ENCODE measurements at places on chromosomes 6 and 20.

DNA sequence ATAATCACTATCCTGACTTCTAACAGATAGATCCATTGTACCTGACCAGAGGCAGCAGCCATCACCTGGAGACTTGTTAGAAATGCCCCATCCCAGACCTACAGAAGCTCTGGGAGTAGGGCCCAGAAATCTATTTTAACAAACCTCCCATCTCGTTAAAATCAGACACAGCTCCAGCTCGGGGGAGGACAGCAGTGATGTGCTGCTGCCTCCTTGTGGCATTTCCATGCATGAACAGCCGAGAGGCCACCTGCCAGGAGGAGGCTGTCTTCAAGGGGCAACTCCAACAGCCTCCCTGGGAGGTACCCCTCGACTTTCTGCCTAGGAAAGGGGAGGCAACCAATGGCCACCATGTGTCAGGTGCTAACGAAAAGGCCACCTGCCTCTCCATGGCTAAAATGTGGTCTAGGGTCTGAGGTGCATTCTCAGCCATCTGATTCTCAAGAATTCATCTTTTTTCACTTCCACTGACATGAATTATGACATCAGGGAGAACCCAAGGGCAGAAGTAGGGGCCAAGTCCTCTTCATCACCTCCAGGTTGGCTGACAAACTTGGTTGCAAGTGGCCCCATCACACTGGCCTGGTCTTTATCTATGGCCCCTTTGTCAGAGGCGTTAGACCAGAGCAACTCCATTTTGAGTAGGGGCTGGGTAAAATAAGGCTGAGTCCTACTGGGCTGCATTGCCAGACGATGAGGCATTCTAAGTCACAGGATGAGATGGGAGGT lies 12.2 kb upstream of the KCNK15 start:
- DNase-seq, result peak; percentile 69

DNA sequence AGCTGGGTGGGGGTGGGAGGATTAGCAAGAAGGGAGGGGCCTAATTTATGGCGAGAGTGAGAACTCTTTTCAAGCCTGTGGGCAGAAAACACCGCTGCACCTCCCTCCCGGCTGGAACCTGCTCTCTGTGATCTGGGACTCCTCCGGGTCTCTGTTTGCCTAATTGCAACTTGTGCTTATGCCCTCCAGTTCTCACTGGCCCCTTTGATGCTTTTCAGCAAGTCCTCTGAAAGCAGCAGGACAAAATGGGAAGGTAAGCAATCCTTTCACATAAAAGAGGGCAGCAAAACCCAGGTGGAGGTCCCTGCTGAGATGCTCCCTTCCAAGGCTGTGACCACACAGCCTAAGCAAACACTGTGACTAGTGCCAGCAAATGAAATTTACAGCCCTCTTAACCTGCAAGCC lies 523.0 kb upstream of the FLRT3 start:
- DNase-seq, result no peak

DNA sequence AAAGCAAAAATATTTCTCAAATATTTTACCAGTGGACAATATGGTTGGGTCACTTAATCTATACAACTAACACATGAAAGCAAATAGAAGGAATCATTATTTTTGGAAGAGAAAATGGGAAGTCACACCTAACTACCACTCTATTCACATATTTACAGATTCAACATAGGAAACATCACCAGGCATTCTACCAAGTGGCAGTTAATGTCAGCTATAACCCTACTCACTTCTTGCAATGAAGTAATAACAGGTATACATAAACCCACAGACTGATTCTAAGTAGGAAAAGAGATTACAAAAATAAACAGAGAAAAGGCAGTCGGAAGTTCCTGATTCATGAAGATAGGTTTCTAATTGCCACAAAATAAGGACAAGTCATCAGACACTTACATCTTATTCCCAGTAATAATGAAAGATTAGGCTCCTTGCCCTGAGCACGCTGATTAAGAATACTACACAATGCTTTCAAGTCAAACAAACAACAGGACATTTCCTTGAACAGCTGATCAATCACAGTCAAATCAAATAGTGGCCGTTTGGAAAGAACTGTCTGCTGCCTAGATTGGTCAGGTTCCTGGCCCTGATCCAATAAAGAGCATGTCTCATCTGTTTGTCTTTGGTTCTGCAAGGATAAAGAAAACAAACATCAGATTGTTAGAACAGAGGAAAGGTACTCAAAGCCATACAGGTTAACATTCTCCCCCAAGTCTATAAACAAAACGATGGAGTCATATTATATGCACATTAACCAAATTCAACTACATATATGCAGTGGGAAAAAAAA lies 79.2 kb upstream of the PLN start:
- DNase-seq, result no peak

DNA sequence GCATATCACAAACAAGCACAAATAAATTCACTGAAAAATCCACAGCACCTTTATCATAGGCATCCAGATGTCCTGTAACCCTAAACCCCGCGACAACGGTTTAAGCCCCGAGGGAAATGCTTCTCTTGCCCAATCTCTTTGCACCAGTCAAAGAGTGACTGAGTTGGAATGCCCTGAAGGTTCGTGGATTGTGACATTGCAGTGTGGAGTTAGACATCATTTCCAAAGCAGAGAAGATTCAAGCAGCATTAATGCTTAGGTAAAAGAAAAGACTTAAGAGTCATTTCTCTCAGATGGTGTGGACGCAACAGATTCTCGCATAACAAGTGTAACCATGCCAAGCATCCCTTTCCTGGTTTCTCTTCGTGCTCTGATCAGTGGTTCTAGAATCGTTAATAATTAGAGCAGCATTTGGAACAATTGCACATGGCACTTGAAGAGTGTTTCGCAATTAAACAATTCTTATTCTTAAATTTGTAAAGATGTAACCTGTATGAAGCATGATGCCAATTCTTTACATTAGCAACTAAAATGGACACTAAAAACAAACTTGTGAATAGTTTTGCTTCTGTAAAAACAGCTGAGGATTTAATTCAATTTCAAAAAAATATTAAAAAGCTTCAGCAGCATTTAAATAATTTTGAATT lies 121.6 kb downstream of the HIVEP2 start:
- no peak for DNase-seq

DNA sequence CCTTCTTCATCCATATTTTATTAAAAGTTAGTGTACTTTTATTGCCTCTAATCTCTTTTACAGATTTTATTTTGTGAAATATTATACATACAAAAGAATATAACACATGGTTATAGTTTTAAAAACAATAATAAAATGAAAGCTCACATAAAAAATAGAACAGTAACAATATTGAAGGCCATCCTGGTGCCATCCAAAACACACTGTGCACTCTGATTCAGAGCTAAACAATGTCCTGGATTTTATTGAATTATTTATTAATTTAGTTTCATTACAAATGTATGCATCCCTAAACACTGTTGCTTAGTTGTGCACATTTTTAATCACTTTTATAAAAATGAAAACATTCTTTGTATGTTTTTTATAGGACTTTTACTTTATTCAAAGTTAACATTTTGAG lies 32.9 kb downstream of the RNF217 start:
- DNase-seq, result peak; percentile 25

- peak; percentile 59 for DNase-seq
Observed at GRCh38 chr20:41316051-41316450, 1.5 kb downstream of the ZHX3 start.

- DNase-seq, result peak; percentile 48
Observed at GRCh38 chr20:14334306-14334930, 3.0 kb downstream of the FLRT3 start.

- DNase-seq, result no peak
Observed at GRCh38 chr6:126770176-126770575, 348.3 kb upstream of the RSPO3 start.

DNA sequence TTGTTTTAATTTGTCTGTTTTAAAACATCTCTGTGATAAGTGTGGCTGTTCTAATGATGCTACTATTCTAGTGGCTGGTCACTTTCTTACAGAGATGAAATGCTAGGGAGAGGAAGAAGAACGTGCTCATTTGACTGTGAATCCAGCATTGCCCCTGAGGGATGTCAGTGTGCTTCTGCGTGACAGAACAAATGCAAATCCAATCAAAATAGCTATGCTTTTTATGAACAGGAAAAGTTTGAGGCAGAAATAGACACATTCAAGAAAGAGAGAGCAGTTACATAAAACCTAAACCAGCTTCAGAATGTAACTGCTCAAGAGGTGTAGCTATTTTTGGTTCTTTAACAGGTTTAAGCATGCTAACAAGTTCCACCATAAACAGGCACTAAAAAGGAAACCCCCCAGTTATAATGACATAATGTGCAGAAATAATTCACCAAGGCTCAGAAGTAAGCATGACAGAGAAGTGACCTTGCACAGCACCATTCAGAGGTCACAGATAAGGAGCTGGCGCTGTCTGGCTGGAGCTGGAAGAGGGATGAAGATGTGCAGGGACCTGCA lies 385.3 kb downstream of the EPM2A start:
- no peak for DNase-seq

DNA sequence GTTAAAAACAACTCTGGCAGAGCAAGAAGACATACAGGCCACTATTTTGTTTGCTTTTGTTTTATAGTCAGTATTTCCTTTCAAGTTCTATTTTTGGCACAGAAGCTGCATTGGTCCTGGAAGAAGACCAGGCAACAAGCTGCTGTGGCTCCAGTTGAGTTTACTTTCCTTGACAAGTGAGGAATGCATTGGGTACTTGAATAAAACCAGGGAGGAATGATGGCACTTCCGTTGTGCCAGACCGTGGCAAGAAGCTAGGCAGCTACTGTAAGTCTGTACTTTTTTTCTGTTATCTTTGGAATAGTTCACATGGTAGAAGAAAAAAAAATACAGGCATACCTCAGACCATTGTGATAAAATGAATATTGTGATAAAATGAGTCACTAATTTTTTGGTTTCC lies 66.3 kb downstream of the NCOA3 start:
- peak; percentile 92 for DNase-seq

GRCh38 chr6:166862287-166862977 lies 93.9 kb downstream of the RNASET2 start:
- no peak for DNase-seq

GRCh38 chr20:43682446-43682845 lies 15.5 kb downstream of the MYBL2 start:
- no peak for DNase-seq

DNA sequence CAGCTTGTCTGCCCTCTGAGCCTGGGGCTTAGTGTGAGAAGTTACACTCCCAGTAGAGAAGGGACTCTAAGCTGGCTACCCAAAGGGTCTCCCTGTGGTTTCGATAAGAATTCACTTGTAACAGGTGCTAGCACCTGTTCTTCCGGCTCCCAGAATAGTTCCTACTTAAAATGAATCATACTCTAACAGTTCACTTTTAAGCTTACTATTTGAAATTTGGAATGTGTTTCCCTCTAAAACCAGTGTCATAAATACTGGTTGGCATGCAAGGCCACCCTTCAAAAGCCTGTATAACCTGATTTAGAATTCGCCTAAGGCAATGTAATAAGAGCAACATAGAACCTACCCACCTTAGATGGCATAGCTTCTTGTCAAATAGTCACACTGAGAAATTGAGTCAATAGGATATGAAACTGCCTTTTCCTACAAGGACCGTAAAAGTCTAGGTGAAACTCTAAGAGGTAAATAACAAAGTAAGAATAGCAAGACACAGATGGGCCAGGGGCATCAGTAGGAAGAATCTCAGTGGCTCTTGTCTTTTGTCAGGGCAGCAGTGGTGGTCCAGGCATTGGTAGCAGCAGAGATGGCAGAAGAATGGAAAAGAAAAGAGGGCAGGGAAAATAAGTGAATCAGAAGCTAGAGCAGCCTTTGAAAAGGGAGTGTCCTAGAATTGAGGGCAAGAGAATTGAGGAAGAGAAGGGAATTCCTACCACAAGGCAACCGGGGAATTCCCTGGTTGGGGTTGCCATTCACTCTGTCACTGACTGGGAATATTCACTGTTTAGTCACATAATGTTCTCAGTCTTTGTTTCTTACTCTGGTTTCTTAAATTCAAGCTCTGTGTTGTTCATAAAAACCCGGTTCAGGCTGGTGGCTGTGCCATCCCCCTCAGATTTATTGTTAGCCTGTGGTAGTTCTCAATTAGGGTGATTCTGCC lies 91.5 kb downstream of the HIVEP2 start:
- peak; percentile 36 for DNase-seq

- peak; percentile 14 for DNase-seq
Observed at GRCh38 chr6:134169871-134170486, 117.6 kb upstream of the SLC2A12 start.

DNA sequence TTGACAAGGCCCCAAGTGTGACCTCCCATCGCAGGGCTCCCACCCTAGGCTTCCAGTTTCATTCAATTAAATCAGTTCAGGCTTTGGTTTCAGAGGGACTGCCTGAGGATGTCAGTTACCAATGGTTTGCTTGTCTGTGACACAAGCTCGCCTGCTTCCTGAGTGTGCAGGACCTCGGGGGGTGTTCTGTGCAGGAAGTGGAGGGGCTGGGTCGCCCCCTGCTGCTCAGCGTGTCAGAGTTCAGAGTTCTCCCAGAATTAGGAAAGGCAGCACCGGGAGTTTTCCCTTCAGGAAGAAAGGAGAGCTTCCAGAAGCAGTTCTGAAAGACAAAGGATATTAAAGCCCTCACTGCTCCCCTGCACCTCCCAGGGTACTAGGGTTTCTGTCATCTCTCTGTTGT lies 50.8 kb upstream of the TGM3 start:
- DNase-seq, result no peak

GRCh38 chr6:144294016-144294415 lies 8.9 kb downstream of the UTRN start:
- peak; percentile 93 for DNase-seq

DNA sequence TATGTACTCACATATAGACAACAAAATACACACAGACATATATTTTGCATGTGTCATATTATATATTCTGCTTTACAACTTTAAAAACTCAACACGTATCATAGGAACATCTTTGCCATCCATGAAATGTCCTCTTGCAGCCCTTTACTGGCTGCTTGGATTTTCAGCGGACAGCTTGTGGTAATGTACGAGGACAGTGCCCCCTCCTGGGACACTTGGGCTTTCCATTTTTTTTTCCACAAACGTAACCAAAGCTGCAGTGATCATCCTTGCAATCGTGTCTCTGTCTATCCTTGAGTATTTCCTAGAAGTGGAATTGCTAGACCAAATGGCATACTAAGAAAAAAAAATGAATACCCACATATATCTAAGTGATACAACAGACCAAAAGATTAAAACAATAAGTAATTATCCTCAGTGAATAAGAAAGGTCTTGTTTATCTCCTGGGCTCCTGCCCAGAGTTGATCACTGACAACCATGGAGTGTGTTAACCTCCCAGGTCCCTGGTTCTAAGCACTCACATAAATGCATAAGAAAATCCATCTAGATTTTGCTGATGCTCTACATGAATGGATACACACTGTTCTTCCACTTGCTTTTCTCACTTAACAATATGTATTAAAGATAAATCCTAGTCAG lies 18.1 kb downstream of the BPI start:
- DNase-seq, result peak; percentile 70

DNA sequence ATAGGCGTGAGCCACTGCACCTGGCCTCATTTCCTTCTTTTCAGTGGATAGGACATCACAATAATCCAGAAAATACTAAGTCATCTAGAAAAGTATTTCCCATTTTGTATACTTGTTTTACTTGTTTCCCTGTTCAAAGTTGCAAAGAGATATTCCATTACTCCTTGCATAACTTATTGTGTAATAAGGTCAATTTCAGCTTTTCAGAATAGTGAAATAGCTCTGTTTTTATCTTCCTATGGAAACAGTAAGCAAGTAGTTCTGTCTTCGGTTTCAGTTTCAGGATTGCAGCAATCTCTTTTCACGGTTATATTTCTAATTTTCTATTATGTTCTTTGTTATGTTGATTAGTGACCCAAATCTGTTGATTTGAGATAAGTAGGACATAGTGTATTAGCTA lies 6.0 kb downstream of the STX11 start:
- DNase-seq, result peak; percentile 34

Measured in AG10803 (cell line).